ENCODE measurements at places on chromosomes 3 and 15.

- peak; percentile 79 for DNase-seq
Observed at GRCh38 chr3:50627407-50628051, 10.6 kb downstream of the MAPKAPK3 start.

- DNase-seq, result no peak
Observed at GRCh38 chr15:27784107-27784506, 315.0 kb downstream of the OCA2 start.

GRCh38 chr3:46714728-46715506, 2.8 kb downstream of the PRSS50 start:
- DNase-seq, result peak; percentile 8

DNA sequence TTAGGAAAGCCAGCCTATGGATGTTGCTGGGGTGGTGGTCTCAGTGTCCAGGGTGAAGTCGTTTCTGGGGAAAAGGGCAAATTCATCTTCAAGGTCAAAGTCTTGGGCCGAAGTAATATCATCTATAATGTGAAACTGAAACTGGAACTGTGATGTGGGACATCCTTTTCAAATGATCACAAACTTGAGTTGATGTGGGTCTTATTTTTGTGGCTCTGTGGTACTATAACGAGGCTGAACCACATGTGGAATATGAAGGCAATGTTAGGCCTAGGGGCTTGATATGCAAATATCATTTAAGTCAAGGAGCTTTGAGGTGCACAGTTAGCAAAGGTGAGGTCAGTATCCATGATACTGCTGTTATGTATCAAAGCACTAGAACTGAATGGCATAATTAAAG, 1.5 kb upstream of the CD200R1L start:
- DNase-seq, result no peak

DNA sequence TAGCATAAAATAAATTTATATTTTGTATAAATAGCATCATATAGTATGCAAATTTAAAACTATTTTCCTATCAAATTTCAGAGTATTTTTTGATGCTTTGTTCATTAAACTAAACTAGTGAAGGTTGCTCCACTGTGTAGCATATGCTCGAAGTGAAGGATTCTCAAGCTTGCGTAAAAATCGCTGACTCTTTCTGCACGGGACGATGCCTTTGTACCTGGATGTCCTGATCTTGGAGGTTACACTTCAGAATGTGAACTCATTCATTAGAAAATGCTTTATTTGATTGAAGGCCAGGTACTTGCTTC, 305.0 kb downstream of the WDR72 start:
- DNase-seq, result no peak

DNA sequence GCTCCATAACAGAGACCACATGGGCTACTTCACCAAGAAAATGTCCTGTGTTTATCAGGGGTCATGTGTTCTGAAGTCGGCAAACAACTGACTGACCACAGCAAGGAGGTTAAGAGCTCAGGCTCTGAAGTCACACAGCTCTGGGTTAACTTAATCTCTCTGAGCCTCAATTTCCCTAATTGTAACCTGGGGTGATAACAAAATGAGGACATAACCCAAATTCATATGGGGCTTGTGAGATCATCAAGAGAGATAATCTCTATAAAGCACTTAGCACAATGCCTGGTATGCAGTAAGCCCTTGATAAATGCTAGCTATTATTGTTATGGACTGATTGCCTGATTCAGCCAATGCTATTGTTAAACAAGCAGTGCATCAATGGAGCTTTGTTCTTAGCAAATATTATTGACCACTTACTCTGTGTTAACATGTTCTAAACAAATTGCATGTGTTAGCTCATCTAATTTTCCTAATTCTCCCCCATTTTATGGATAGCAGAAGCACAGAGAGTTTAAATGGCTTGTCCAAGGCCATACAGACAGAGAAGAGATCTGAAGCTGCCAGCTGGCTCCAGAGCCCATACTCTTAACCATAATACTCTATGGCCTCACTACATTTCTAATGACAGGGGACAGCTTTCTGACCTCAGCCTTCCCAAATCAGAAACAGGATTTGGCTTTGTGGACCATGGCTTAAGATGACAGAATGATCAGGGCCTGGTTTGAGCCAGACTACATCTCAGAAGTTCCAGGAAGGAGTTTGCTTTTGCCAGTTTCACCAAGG, 78.3 kb downstream of the SHQ1 start:
- no peak for DNase-seq

- DNase-seq, result no peak
Observed at GRCh38 chr3:192494174-192494573, 233.2 kb downstream of the FGF12 start.

- no peak for DNase-seq
Observed at GRCh38 chr3:155629556-155629955, 115.3 kb downstream of the PLCH1 start.

DNA sequence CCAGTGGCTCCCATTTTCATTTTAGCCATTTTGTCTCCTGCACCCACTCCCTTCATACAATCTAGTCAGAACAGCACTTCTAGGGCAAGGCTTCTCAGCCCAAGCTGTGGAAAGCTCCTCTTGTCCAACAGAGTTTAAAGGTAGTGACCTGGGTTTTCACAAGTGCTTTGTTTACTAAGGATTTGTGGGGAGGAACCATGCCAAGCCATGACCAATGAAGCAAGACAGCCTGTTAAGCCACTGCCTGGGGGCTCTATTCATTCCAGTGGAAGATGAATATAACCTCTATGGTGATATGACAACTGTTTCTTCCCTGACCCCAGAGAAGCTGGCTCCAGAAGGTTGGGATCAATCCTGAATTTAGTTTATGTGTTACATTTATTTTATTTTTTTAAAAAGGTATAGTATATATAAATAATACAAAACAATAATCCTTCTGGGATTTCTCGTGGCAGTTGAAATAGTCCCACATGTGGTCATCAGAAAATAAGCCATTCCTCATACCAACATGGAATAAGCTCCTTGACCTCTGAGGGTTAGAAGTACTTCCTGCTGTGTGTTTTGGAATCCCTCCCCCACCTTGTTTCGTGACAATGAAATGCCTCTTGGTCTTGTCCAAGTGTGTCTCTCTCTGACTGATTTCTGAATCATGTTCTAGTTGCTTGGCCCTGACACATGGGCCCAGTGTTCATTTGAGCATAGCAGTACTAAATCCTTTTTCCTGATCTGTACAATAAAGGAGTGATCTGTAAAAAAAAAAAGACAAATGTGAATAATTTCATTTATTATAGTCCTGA, 13.3 kb upstream of the THUMPD3 start:
- peak; percentile 55 for DNase-seq
